ENCODE measurements at places on chromosomes 5 and 9. TPM values are rescaled to one million over a fixed set of nuclear protein-coding genes. Genes with fewer than 3 reads are reported as not detected.
A peak's percentile ranks its signal among the peaks of the same experiment; 100 is the strongest.

Gene DAB2
- total RNA-seq, result 2.7 TPM

DNA sequence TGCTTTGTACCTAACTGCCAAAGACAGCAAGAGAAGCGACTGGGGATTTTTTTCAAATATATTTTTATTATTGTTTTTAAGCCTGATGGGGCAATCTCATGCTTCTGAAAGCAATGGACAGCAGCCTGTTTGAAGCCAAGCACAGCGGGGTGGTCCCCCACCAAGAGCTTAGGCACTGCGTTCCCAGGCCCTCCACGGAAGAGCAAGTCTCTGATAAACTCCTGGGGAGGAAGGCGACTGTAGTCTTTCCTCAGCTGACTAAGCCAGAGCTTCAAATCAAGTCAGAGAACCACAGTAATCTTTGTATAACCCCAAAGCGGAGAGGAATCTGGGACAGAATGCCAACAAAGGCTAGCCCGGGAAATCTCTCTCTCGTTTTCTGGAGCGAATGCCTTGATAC is 54.4 kb downstream of the ARSB start:
- DNase-seq, result no peak

Gene RETREG1
- total RNA-seq, result 0.28 TPM

- no peak for DNase-seq
Observed at GRCh38 chr5:160039810-160040470, 31.0 kb downstream of the TTC1 start.

GRCh38 chr5:95761771-95762651 is 30.9 kb downstream of the RHOBTB3 start:
- DNase-seq, result no peak

DNA sequence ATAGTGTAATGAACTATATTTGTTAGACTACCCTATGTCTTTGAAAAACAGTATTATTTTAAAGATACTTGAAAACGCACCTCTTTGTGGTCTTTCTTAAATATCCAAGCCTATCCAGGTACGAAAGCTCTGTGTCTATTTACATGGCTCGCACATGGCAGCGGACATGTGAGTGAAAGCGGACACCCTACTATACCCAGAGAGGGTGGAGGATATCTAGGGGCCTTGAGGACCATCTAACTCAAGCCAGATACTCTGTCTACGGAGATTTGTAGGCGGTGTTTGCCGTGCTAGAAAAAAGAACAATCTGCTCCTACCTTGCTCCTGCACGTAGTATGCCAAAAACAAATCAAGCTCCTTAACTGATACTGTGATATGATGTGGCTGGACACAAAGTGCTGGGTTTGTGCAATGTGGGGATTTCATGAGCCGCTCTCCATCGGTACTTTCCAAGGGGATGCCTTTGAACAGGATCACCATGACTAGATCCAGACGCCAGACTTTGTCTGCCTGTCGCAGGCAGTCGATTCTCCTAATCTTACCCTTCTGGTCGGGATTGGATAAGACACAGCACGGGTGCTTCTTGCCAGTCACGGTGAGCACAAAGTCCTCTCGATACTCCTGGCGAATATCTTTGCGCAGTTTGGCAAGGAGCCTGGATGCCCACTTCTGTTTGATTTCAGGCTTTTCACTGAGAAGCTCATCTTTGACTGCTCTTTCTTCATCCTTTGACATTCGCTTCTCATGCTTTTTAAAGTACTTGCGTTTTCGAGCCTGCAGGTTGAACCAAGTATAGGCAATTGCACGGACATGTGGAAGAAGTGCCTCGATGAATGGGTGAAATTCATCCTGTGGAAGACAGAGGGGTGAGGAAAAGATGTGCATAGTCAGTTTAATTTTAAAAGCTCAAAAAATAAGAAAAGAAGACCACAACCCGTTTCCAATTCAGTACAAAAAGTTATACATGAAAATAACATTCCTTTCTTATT is 7.0 kb downstream of the NFIB start:
- no peak for DNase-seq

DNA sequence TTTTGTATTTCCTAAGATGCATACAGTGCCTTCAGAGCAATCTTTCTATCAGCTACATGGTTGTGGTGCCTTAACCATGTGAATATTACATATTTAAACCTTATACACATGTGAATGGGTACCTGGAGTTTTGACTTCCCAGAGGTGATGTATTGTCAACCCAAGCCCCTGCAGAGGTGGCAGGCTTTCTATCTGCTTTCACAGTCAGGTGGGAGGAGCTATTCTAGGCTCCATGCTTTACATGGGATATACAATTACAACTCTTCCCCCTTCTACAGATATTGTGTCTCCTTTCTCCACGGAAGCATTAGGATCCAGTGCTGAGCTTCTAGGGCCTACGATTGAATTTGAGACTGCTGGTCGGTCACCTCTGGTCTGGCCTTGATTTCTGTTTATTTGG is 89.8 kb upstream of the TUT7 start:
- DNase-seq, result peak; percentile 26

GRCh38 chr5:67880876-67881275 is 334.7 kb upstream of the PIK3R1 start:
- DNase-seq, result no peak

Gene CSNK1A1
- 262 TPM for total RNA-seq

Gene LCN15
- total RNA-seq, result not detected

Gene RALGDS
- 24.4 TPM for total RNA-seq

Gene LHX6
- total RNA-seq, result 5.2 TPM

DNA sequence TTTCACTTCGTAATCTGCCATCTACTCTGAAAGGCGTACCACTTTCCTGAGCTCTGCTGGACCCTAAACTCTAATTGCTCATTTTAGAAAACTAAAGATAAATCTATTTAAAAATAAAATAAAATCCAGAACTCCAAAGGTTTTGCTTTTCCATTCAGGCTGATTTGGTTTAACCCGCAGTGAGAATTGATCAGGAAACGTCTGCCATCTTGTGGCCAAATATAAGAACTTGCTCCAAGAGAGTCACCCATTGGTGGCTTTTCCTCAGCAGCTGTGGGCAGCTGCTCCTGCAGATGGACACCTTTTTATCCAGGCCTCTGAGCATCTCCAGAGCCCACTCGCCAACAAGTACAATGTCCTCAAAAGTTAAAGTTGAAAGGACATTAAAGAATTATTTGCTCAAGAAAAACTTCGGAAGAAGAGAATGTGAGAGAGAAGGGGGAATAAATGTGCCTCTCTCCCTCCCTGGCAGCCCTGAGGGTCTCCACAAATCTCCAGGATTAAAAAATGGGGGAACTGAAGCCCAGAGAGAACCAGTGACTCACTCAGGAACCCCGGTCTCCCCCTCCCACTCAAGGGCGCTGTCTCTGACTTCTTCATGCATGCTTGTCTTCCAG is 4.1 kb downstream of the SAXO1 start:
- DNase-seq, result peak; percentile 88

DNA sequence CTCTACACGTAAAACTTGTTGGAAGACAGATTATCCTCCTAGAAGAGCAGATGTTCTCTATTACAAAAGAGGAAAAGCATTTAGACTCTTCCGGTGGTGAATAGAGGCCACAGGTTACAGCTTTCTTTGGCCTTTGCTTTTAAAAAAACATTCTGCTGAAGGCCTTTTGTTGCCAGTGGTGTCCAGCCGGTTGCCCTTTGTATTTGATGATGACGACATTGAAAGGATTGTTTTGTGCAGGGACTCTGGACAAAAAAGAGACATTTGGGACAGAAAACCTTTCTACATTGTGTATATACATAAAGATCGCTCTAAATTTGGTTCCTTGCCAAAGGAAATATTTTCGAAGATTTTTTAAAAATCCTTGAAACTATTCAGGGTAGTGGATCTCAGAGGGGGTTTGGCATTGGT is 180.3 kb downstream of the C9orf152 start:
- DNase-seq, result no peak

DNA sequence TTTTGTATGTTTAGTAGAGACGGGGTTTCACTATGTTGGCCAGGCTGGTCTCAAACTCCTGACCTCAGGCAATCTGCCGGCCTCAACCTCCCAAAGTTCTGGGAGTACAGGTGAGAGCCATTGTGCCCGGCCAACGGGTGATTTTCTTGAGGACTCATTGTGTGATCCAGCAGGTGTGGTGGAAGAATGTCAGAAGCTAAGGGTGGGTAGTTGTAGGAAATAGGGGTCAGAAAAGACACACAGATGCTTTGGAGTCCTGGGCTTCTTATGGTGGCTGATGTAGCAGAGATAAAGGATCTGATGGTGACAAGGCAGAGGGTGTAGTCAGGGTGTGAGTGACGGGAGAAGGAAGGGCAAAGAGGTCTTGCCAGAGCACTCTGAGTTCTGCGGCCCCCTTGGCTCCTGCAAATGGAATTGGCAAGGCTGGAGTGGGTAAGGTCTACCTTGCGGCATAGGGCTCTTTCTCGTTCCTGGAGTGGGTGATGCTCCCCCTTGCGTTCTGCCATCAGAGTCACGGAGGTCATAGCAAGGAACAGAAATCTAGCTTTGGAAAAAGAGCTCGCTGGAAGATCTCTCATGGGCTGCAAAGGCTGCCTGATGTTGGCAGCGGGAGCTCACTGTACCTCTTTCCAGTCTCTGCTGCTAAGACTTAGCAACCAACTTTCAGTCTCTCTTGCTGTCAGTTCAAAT is 97.2 kb downstream of the SREK1 start:
- DNase-seq, result no peak

GRCh38 chr5:147436596-147436995 is 73.3 kb downstream of the DPYSL3 start:
- no peak for DNase-seq

DNA sequence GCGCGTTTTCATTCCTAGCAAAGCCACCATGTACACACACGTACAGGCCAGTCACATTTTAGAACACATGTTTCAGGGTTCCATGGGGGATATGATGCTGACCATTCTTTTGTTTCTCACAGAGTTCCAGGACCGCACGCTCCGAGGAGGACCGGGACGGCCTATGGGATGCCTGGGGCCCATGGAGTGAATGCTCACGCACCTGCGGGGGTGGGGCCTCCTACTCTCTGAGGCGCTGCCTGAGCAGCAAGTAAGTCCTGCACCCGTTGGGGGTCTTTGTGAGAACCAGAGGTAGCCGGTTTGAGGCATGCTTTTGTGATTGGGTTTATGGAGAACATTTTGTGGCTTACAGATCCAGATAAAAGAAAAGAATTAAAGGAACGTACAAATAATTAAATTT is 30.8 kb downstream of the ADAMTSL1 start:
- peak; percentile 79 for DNase-seq

Gene SPATA9
- not detected for total RNA-seq

DNA sequence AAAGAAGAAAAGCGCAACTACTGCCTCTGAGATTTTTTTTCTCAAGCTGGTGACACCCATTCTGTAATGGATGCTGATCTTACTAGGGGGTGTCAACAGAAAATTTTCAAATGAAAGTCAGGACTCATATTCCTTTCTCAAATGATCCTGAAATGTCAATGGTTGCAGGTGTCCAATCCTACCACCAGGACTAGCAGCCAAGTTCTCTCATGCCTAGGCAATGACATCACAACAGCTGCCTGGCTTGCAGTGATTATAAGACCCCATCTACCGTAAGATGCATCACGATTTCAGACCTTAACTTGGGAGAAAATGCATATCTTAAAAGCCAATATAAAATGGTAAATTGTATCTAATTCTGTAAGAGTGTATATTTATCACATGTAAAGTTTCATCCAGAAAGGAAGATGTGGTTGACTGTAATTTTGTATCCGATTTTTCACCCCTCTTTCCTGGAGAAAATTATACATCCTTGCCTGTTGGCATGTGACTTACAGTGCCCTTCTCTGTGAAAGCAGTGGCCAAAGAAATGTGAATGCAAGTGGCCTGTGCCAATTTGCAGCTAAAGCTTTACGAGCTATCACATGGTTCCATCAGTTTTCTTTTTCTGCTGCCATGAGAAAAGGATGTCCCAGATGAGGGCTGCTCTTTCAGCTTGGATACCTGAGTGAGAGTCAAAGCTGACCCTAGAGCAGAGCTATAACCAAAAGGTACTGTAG is 104.4 kb downstream of the DENND1A start:
- peak; percentile 14 for DNase-seq

Gene PPP2CA
- total RNA-seq, result 152 TPM

Gene MROH2B
- total RNA-seq, result not detected

Gene PRELID1
- 360 TPM for total RNA-seq

DNA sequence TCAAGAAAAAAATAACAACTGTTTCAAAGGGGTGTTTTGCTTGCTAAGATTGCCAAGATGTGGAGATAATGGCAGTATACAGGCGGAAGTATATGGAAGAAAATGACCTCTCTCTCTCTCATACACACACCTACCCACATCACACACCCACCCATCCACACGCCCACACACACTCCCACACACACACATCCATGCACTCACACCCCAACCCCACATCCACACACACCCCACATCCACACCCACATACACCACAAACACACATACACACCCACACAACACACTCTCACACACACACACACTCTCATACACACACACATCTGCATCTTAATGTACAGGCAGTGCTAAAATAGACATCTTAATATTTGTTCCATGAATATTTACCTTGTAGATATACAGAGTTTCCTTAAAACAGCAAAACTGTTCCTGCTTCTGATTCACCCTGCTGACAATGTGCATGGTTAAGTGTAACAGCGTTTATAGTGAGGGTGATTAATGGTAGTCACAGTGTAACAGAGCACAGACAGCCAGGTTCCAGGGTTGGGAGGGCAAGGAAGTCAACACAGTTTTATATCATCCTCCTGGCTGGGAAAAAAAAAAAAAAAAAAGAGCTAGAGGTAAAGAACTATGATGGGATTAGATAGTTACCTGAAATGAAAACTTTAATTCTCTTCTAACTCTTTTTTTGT is 8.3 kb downstream of the BHMT2 start:
- DNase-seq, result no peak

DNA sequence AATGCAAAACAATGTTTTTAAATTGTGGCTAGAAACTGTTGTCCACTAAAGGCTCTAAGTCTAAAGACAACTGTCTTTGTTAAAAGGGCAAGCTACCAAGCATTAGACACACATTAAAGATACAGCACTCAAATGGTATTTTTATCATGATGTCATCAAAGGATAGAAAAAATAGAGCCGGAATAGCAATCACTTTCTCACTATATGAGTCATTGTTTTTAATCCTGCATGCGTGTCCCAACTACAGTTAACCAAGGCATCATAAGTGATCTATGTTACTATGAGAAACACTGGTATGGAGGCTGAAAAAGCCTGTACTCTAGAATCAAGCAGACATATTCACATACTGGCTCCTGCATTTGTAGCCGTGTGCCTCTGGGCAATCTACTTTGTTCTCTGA is 1.9 kb upstream of the PJA2 start:
- no peak for DNase-seq

GRCh38 chr5:111072949-111073682 is 1.6 kb downstream of the TSLP start:
- DNase-seq, result peak; percentile 77

- no peak for DNase-seq
Observed at GRCh38 chr5:41087461-41087860, 16.3 kb upstream of the MROH2B start.

Gene DNM1
- 16.9 TPM for total RNA-seq
